ENCODE measurements at places on chromosomes 2 and 18.

DNA sequence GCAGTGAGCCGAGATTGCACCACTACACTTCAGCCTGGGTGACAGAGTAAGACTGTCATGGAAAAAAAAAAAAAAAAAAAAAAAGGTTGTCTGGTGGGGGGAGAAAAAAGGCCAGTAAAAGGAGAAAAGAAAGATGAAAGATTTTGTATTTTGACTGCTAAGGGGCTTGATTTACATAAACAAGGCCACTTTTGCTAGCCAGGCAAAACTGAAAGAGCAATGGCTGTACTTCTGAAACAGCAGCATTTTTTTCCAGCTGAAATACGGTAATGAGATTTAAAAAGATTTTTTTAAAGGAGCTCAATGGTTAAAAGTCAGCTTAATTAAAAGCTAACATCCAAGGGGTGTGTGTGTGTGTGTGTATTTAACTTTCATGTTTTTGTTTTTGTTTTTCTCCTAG, 11.3 kb upstream of the OXER1 start:
- DNase-seq: no peak

GRCh38 chr18:74702950-74703349, 105.3 kb downstream of the ZNF407 start:
- no peak for DNase-seq

GRCh38 chr2:20674974-20675679, 8.2 kb downstream of the GDF7 start:
- DNase-seq: no peak

DNA sequence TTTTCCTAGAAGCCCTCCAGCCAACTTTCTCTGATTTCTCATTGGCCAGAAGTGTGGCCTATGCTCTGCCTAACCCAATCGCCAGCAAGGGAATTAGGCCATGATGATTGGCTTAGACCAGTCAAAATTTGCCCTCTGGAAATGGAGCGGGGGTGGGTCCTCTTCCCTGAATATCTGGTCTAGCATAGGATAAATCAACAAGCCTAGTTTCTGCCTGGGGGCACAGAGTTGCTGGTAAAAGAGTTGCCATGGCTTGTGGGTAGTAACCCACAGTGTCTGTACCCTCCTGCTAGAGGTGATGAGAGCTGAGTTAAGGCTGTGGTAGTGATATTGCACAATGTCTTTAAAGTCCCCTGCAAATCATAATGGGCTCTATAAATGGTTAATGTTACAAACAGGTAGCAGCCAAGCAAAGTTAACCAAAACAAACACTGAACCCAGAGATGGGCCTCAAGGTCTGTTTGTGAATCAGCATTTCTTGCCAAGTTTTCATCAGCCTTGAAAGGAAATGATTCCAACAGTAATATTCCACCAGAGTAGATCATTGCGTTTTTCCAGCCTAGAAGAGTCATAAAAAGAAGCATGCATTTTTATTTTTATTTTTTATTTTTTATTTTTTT, 19.3 kb downstream of the GALM start:
- no peak for DNase-seq

DNA sequence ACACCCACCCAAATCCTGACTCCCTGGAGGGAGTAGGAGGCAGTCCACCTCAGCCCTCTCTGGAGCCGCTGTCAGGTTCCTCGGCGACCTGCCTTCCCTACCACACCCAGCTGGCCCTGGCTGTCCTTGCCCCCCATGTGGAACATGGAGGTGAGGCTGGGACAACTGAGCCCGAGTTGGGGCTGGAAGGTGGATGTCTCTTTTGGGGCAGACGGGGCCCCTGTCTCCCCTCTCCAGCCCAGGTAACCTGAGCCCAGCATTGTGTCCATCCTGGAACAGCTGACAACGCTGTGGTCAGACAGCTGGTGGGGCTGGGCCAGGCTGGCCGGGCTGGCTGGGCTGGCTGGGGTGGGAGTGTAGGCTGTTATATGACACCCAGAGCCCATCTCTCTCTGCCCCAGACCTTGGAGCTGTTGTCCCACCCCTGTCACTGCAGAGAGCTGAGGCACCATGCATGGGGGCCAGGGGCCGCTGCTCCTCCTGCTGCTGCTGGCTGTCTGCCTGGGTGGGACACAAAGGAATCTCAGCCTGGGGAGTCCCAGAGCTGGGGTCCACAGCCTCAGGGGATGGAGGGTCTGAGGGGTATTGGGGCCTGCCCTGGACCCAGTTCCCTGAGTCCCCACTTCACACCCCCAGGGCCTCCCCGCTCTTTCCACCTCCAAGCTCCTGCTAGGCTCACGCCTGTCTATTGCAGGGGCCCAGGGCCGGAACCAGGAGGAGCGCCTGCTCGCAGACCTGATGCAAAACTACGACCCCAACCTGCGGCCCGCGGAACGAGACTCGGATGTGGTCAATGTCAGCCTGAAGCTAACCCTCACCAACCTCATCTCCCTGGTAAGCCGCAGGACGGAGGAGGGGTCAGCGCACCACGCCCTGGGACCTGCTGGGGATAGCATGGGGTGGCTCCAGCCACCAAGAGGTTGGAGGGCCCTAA, at the start of gene CHRNG:
CHRNG (plus strand) TSS at position 395 of the 934 bp plus-strand sequence; CDS start at position 451, 56 bp downstream.
- no peak for DNase-seq

DNA sequence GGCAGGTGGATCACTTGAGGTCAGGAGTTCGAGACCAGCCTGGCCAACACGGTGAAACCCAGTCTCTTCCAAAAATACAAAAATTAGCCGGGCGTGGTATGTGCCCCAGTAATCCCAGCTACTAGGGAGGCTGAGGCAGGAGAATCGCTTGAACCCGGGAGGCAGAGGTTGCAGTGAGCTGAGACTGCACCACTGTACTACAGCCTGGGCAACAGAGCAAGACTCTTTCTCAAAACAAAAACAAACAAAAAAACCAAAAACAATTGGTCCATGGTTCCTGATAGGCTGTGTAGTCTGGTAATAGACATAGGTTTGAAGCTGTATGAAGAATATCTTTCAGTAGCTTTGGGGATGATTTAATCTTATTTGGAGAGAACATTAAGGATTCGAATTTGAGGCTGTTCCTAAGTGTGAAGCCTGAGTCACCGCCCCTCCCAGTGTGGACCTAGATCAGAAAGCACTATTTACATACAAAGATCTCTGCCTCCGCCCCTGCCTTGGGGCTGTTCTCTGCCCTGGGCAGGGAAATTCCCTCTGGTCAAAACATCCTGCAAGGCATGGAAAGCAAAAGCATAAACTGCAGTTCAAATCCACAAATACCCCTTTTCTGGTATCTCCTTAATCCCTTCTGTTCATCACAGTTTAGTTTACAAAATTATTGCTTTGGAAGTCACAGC, 52.8 kb upstream of the PMAIP1 start:
- no peak for DNase-seq

Data from activated CD4-positive, CD25-positive, alpha-beta regulatory T cell treated with anti-CD3 and anti-CD28 coated beads, Interleukin-2, amount 50 U/mL, for 16 hours (primary cell).